ENCODE measurements at places on chromosomes 7 and 10. TPM values are rescaled to one million over a fixed set of nuclear protein-coding genes. Genes with fewer than 3 reads are reported as not detected.
A peak's percentile ranks its signal among the peaks of the same experiment; 100 is the strongest.

MAPK8 gene
- total RNA-seq = 101 TPM

FFAR4 gene
- total RNA-seq = 0.16 TPM

EN2 gene
- 1.6 TPM for total RNA-seq

PRXL2A gene
- 1.4 TPM for total RNA-seq

MET gene
- 49.4 TPM for total RNA-seq

IDI2 gene
- not detected for total RNA-seq

PLCE1 gene
- 1.5 TPM for total RNA-seq

CLEC5A gene
- not detected for total RNA-seq

FAM24B gene
- not detected for total RNA-seq

SPAG6 gene
- total RNA-seq = not detected

ZNF862 gene
- total RNA-seq = 4.5 TPM

SLC26A3 gene
- total RNA-seq = not detected

HMX3 gene
- 5.0 TPM for total RNA-seq

TRIM56 gene
- 2.3 TPM for total RNA-seq

- DNase-seq = no peak
Observed at GRCh38 chr10:106380706-106381105, 783.8 kb downstream of the SORCS1 start.

- no peak for DNase-seq
Observed at GRCh38 chr7:143223784-143224183, 1.9 kb downstream of the TAS2R40 start.

- DNase-seq = peak; percentile 96
Observed at GRCh38 chr10:128808921-128809440, 658.1 kb upstream of the MGMT start.

- DNase-seq = no peak
Observed at GRCh38 chr7:36272211-36272566, 117.5 kb upstream of the ANLN start.

DNA sequence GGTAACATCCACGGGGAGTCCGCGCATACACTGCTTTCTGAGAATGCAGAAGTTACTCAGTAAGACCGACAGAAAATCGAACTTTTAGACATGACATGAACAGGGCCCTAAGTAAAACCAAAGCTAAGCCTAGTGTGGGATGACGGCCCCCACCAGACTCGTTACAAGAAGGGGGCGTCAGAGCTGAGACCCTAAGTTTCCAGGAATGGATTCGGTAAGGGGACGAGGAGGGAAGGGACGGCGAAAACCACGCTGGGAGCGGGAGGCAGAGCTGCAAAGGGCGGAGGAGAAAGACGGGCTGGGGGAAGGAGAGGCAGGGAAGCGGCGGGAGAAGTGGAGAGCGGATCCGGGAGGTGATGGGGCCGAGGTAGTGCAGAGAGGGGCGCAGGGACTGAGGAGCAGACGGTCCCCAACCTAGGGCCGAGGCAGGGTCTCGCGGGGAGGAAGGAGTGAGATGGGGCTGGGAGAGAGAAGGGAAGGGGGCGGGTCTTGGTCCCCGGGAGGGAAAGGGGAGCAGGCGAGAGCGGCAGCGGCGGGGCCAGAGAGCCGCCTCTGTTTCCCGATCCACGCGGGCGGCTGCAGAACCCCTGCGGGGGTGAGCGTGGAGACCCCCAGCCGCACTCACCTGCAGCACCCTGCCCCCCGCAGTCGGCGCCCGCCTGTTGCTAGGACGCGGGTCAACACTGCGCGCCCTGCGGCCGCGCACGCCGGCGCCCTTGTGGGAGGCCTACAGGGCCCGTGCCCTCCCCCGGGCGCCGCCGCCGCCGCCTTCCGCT, 513 bp downstream of the ODAD2 start:
- peak; percentile 77 for DNase-seq

GRCh38 chr7:92448205-92448747, 994 bp downstream of the GATAD1 start:
- peak; percentile 17 for DNase-seq

- DNase-seq = no peak
Observed at GRCh38 chr10:120048391-120048790, 155.9 kb downstream of the SEC23IP start.

DNA sequence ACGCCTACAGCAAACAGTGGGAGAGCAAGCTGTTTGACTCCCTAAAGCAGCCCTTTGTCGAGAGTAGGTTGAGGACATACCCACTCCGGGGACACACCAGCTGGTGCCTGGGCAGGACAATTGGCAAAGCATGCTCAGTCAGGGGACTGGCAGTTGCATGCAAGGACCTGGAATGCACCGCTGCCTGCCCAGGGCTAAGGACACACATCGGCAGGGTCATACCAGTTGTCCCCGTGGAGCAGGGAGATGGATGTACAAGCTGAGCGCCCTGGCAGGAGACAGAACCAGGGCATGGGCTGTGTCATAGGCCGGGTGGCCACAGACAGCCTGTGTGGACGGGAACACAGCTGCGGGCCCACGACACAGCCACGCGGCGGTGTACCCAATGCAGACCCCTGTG, 18.3 kb upstream of the ELN start:
- DNase-seq = no peak

DNA sequence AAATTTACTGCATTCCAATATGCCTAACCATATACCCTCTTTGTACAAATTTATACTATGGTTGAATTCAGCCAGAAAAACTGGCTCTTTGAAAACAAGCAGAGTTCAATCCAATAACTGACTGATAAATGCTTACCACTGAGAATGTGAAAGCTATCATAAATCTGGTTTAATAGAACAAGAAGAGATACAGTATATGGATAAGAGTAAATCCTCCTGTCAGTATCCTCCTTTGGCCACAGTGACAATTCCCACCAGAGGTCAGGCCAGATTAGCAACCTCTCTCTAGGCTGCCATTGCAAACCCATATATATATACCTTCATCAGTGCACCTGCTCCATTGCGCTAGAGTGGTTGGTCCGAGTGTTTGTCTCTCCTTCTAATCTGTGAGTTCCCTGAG, 647.2 kb downstream of the GRM8 start:
- no peak for DNase-seq

GRCh38 chr7:115973406-115973805, 57.2 kb downstream of the TFEC start:
- DNase-seq = no peak

GRCh38 chr7:78176171-78176570, 377.6 kb downstream of the PHTF2 start:
- DNase-seq = no peak

- no peak for DNase-seq
Observed at GRCh38 chr10:59138052-59138451, 38.4 kb upstream of the PHYHIPL start.

DNA sequence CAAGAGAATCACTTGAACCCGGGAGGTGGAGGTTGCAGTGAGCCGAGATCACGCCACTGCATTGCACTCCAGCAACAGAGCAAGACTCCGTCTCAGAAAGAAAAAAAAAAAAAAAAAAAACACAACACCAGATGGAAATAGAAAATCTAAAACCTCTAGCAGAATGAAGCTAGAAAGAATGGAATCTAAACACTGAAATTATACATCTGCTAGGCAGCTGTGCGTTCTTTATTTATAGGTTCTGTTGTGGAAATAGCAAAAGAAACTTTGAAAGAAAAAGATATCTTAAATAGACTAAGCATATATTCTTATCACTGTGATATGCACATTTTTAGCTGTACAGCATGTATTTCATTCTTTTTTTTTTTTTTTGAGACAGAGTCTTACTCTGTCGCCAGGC, 17.1 kb downstream of the BMPR1A start:
- no peak for DNase-seq

DNA sequence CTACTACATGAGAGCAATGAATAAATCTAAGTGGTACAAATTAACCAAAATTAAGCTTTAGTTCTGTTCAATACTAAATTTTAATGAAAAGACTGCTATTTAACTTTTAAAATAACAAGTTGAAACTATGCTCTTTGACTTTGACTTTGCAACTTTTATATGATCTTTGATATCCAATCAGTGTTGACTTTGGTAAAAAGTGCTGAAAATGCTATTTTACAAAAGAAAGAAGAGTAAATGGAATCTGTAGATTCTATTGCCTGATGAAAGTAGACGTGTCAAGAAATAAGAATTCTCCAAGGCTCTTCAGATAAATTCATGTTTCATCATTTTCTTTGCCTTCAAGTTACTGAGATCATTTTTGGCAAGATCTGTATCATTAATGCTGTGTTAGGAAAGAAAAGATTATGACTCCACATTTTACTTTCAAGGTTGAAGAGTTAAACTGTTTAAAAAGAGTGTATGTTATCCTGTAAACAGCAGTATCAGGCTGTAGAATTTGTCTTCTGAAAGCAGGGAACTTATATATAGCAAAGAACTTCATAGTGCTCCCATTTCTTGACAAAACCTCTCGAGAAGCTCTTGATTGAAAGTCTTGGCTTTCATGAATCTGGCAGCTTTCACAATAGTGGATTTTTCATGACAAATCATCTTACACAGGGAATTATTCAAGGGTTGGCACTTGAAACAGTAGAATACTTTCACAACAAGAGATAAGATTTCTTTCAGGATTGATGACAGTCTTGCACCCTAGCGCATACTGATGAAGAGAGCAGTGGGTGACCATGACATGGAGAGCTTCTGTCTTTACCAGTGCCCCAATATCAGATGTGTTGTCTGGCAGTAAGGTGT, 72.1 kb downstream of the PTEN start:
- DNase-seq = no peak

DNA sequence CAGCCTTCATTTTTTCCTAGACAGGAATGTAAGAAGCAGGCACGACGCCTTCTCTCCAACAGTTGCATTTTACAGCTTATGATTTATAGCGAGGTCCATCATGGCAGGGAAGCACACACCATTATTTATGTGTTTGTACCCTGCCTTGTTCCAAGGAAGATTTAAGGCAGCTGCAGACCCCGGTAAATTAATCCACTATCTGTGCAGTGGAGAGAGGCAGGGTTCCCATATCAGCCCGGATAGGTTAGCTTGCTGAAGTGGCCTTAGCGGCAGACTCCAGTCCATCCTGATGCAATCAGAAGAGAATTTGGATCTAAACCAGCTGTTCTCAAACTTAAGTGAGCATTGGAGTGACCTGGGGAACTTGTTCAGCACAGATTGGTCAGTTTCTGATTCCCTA, 359.4 kb downstream of the GALNT17 start:
- DNase-seq = no peak

GRCh38 chr7:115910541-115911164, 119.9 kb downstream of the TFEC start:
- DNase-seq = no peak

- no peak for DNase-seq
Observed at GRCh38 chr10:97861924-97862323, 12.3 kb downstream of the GOLGA7B start.

DNA sequence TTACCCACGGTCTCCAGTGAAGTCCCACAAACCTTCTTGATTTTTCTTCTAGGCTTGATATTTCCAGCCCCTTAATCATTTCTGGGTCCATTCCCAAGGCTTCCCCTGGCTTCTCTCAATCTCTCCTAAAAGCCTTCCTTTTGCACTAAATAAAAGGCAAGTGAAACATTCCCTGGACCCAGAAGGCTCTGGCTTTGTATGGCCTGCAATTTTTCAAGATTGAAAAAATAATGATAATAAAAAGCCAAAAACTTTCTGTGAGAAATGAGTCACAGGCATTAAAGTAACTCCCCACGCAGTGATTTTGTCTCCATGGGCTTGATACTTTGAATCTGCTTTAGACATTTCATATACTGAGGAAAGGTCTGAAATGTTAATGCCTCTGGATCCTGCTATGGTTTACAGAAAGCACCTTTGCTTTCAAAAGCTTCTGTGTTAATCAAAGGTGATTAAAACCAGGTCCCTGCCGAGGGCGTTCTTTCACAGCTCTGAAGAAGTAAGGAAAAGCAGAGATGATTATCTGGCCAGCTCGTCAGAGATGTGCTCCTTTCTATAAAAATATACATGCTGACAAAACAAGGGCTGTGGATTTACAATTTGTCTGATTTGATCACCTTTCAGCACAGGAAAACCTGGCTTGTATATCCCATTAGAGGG, 118.9 kb upstream of the TMEM72 start:
- DNase-seq = no peak

GRCh38 chr10:78543749-78544362, 510.2 kb downstream of the RPS24 start:
- peak; percentile 91 for DNase-seq

GRCh38 chr7:147509541-147510200, 1080.9 kb upstream of the C7orf33 start:
- DNase-seq = peak; percentile 39

GRCh38 chr10:78199005-78199725, 165.5 kb downstream of the RPS24 start:
- no peak for DNase-seq

DNA sequence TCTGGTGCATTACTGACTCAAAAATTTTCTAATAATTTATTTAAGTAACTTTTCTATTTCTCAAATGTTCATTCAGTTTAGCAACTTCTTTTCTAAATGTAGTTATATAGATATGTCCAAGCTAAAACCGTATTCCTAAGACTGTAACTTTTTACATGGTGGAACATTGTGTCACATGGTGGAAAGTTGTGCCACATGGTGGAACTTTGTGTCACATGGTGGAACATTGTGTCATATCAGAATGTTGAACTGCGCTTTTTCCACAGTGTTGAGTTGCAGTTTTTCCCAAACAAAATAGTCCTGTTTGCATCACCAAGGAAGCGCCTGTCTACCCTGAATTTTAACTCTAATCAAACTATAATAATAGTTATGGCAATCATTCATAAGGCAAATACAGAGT, 109.3 kb downstream of the ANKRD30A start:
- no peak for DNase-seq

GRCh38 chr7:101156866-101157589, 2.8 kb downstream of the AP1S1 start:
- DNase-seq = no peak

GRCh38 chr10:132679640-132680039, 106.3 kb downstream of the NKX6-2 start:
- DNase-seq = no peak

- no peak for DNase-seq
Observed at GRCh38 chr7:25839084-25839769, 312.8 kb upstream of the NFE2L3 start.

- no peak for DNase-seq
Observed at GRCh38 chr10:22615101-22615500, 99.3 kb downstream of the PIP4K2A start.

DNA sequence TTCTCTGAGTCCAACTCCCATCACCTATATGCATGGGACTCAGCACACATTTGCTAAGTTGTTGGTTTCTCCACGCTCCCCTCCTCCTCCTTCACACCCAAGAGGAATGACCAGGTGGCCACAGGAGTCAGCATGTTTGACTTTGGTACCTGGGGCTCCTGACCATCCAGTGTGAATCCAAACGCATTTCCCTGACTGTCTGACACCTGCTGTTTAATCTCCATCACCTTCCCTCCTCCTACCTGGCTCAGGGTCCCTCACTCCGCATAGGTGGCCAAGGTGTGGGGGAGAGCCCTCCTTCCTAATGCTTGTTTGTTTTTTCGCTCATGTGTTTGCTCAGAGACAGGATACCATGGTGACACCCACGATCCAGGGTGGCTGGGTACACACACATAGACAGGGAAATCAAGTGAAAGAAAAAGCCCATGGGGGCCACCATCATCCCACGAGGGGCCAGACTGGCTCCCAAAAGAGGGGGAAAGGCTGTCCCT, 194.9 kb downstream of the KCNMA1 start:
- DNase-seq = no peak

Data from MG63 (cell line).